Suppressor macrophage treated with lipopolysaccharide for 1 hour (primary cell): ENCODE measurements at places on chromosomes 2 and 18.

GRCh38 chr2:238965371-238966071 lies 117.6 kb downstream of the TWIST2 start:
- DNase-seq = no peak

GRCh38 chr18:27057519-27058234 lies 127.4 kb downstream of the CHST9 start:
- no peak for DNase-seq

DNA sequence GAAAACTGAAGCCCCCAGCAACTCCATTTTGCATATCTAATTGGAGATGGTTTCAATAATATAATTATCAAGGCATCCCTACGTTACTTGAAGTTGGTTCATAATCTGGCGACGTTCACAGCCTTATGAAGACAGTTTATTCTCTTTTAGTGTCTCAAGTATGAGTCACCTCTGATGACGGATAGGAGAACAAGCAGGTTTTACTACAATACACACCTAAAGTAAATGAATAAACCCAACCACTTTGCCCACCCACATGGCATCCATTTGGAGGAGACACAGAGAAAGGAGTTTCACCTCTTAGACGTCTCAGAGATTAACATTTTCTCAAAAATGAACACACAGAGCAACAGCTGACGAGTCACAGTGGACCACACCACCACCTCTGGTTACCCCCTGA lies 40.8 kb downstream of the BCL11A start:
- no peak for DNase-seq

GRCh38 chr18:3607309-3608098 lies 157.5 kb downstream of the TGIF1 start:
- DNase-seq = no peak

- DNase-seq = no peak
Measured at GRCh38 chr2:102149644-102150455, 7.3 kb downstream of the IL1R1 start.

DNA sequence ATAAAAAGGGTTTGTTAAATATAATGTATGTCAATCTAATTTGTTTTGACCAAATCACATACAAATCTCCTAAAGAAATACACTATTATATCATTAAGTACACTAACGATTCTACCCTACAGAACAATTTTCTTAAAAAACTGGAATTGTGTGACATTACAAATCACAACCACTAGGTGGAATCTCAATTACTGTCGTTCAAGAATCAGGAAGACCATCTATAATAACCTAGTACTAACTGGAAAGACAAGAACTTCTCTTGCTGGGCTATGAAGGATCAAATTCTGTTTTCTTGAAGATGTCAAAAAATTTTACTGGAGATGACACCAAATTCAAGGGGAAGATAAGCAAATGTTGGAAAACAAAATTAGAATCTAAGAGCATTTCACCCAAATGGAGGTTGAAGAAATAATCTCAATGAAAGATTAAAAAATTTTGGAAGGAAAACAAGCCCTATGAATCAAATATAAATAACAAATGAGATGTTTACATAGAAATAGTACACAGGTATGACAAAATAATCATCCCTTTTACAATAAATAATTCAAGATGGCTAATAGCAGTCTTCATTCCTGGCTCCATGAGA lies 110.9 kb downstream of the STK39 start:
- DNase-seq = peak; percentile 77

- no peak for DNase-seq
Measured at GRCh38 chr2:96993367-96993766, 7.0 kb upstream of the FAM178B start.

- DNase-seq = peak; percentile 92
Measured at GRCh38 chr2:144493027-144493809, 26.7 kb downstream of the ZEB2 start.

DNA sequence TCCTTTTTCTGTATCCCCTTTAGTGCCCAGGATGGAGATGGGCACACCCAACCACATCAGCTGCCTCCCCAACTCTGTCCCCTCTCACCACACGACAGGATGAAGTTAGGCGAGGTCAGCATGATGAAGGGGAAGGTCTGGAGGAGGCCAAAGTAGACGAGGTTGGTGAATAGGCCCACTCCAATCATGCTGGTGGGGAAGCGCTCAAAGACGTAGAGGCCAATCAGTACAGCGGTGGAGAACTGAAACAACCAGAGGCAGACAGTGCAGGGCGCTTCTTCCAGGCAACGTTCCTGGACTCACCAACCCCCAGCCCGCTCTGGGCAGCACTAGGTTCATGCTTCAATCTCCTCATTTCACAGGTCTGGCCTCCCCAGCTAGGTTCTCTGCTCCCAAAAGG lies 2.9 kb downstream of the TEX261 start:
- DNase-seq = no peak
